T-cell (primary cell): ENCODE measurements at places on chromosomes 11 and 22. TPM values are rescaled to one million over a fixed set of nuclear protein-coding genes. Genes with fewer than 3 reads are reported as not detected.

- H3K4me3 ChIP-seq, result no peak overlapping the region
- peaks cover 56% of the 10 kb centered on the region for H3K36me3 ChIP-seq
- no peak for DNase-seq
- no peaks in the 10 kb centered on the region for H3K4me1 ChIP-seq
- no peak overlapping the region for H3K27ac ChIP-seq
- no peaks in the 10 kb centered on the region for H3K27me3 ChIP-seq
Measured at GRCh38 chr22:41245917-41246499, 5.3 kb upstream of the CHADL start.

DNA sequence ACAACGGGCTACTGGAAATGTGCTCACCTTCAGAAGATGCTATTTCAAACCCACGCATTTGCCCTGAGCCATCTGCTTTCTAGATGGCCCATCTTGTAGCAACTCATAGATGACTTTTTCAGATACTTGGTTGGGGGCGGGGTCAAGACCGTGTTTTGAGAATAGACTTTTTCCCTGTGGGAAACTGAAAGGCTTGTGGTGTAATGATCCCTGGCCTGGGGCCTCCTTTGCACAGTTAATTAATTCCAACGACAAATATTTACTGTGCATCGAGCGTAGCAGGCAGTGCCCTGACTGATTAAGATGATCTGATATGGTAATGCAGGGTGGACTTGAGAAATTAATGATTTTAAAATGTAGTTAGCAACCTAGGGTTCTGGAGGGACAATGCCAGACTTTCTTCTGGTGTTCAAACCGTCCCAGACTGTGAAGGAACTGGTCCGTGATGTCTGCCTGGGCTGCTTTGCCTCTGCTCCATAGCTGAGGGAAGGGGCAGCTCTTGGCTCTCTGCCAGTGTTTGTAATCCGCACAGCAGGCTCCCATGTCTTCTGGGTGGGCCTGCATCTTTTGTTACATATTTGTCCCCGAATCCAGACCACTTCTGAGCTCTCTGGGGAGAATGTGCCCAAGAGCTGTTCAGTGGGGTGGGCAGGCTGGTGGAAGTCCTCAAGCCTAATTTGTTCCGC lies 84.8 kb downstream of the ADAMTS15 start:
- DNase-seq, result no peak
- no peaks in the 10 kb centered on the region for H3K4me1 ChIP-seq
- no peak overlapping the region for H3K4me3 ChIP-seq
- no peak overlapping the region for H3K27ac ChIP-seq
- H3K36me3 ChIP-seq, result no peaks in the 10 kb centered on the region

DNA sequence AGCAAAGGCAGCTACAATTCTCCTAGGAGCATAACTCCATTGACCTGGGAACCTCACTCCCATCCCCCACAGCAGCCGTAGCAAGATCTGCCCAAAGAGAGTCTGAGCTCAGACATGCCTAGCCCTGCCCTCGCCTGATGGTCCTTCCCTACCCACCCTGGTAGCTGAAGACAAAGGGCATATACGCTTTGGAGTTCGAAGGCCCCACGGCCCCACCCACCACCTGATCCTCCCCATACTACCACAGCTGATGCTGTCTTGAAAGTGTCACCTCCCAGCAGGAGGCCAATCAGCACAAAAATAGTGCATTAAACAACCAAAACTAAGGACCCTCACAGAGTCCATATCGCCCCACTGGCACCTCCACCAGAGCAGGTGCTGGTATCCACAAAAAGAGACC lies 22.6 kb upstream of the GNAZ start:
- no peak for DNase-seq
- H3K4me3 ChIP-seq, result no peak overlapping the region
- no peaks in the 10 kb centered on the region for H3K36me3 ChIP-seq
- no peak overlapping the region for H3K27ac ChIP-seq

GRCh38 chr11:105164208-105164607 lies 24.6 kb upstream of the CARD18 start:
- DNase-seq, result no peak
- H3K27me3 ChIP-seq, result no peaks in the 10 kb centered on the region
- H3K27ac ChIP-seq, result no peak overlapping the region
- H3K4me1 ChIP-seq, result no peaks in the 10 kb centered on the region
- H3K4me3 ChIP-seq, result no peak overlapping the region

GRCh38 chr22:24355574-24355973 lies 71.8 kb upstream of the ADORA2A start:
- peaks cover 49% of the 10 kb centered on the region for H3K36me3 ChIP-seq
- H3K27me3 ChIP-seq, result no peaks in the 10 kb centered on the region
- no peak for DNase-seq
- H3K4me3 ChIP-seq, result no peak overlapping the region
- no peak overlapping the region for H3K27ac ChIP-seq

GRCh38 chr11:117842131-117842941 lies 17.8 kb upstream of the FXYD2 start:
- no peak overlapping the region for H3K4me3 ChIP-seq
- H3K27me3 ChIP-seq, result no peaks in the 10 kb centered on the region
- no peak overlapping the region for H3K27ac ChIP-seq

- H3K27me3 ChIP-seq, result no peaks in the 10 kb centered on the region
- no peak for DNase-seq
- H3K4me1 ChIP-seq, result no peaks in the 10 kb centered on the region
- no peaks in the 10 kb centered on the region for H3K36me3 ChIP-seq
- no peak overlapping the region for H3K4me3 ChIP-seq
- no peak overlapping the region for H3K27ac ChIP-seq
Measured at GRCh38 chr11:76653012-76653673, 17.4 kb downstream of the LRRC32 start.

DNA sequence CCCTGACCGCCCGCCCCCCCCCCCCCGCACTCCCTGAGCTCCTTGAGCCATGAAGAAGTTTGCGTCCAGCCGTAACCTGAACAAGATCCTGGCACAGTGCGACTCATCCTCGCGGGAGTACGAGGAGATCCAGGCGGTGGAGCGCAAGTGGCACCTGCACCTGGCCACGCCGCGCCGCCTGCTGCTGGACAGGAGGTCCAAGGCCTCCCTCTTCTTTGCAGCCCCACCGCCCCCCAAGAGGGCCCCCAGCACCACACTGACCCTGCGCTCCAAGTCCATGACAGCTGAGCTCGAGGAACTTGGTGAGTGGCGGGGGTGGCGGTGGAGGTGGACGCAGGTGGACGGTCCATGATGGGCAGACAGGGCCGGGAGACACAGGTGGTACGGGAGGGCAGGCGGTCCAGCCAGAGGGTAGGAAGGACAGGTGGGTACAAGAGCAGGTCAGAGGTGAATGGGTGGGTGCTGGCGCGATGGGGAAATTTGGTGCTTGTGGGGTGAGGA lies 32.1 kb upstream of the ACR start:
- H3K36me3 ChIP-seq, result no peaks in the 10 kb centered on the region
- no peak for DNase-seq
- H3K27ac ChIP-seq, result no peak overlapping the region
- peaks cover 5% of the 10 kb centered on the region for H3K4me1 ChIP-seq
- no peak overlapping the region for H3K4me3 ChIP-seq

DNA sequence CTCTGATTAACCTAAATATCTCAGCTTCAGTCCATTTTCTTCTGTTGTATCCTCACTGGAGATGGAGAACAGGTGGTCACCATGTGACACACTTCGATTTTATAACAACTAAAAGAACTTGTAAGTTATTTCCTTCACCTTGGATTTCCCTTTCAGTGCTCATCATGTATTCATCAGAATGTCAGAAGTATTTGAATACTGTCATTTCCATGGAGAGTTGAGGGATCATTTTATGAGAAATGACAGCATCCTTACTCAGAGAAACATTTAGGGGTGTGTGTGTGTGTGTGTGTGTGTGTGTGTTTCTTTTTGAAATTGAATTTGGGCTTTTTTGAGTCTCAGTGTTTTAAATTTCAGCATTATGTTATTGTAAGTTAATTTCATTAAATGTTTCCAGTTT lies 205.8 kb downstream of the ARHGAP42 start:
- no peaks in the 10 kb centered on the region for H3K4me1 ChIP-seq
- no peaks in the 10 kb centered on the region for H3K27me3 ChIP-seq
- DNase-seq, result no peak
- H3K36me3 ChIP-seq, result no peaks in the 10 kb centered on the region
- H3K4me3 ChIP-seq, result no peak overlapping the region
- no peak overlapping the region for H3K27ac ChIP-seq

- DNase-seq, result no peak
- peaks cover 8% of the 10 kb centered on the region for H3K27me3 ChIP-seq
- H3K4me1 ChIP-seq, result peaks cover 24% of the 10 kb centered on the region
- H3K27ac ChIP-seq, result no peak overlapping the region
- H3K4me3 ChIP-seq, result no peak overlapping the region
- no peaks in the 10 kb centered on the region for H3K36me3 ChIP-seq
Measured at GRCh38 chr11:123191939-123192338, 3.1 kb downstream of the CLMP start.

DNA sequence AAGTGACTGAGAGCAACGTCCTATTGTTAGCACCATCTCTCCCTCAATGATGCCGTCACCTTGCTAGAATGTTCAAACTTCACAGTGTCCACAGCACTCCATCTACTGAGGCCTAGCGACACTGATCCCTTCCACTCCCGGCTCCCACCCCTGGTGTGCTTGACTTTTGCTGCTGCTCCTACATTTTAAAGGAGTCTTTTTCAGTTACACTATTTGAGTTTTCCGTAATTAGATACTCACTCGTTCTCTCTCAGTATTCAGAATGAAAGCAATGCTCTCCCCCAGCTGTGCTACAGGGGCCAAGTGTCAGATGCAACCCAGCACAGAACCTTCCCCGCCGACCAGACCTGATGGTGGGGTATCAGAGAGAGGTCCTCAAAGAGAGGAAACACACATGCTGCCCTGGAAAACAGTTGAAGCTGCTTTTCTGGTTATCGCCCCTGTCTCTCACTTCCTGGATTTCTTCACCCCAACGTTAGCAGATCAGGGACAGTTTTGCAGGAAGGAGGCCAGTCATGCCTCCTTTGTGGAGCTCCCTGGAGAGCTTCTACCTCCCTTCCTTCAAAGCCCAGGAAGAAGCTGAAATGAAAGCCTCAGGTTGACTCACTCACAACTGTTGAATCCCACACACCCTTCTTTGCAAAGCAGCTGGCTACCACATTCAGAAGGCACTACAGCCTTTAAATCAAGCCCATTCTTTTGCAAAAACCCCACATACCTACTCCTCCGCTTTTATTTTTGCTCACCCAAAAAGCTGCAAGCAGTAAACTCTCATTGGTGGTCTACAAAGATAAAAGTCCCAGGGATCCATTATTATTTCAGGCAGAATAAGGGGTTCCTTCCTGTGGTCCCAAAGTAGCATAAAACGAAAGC lies 23.5 kb downstream of the LARGE1 start:
- no peak overlapping the region for H3K27ac ChIP-seq
- H3K4me1 ChIP-seq, result no peaks in the 10 kb centered on the region
- H3K36me3 ChIP-seq, result no peaks in the 10 kb centered on the region

DNA sequence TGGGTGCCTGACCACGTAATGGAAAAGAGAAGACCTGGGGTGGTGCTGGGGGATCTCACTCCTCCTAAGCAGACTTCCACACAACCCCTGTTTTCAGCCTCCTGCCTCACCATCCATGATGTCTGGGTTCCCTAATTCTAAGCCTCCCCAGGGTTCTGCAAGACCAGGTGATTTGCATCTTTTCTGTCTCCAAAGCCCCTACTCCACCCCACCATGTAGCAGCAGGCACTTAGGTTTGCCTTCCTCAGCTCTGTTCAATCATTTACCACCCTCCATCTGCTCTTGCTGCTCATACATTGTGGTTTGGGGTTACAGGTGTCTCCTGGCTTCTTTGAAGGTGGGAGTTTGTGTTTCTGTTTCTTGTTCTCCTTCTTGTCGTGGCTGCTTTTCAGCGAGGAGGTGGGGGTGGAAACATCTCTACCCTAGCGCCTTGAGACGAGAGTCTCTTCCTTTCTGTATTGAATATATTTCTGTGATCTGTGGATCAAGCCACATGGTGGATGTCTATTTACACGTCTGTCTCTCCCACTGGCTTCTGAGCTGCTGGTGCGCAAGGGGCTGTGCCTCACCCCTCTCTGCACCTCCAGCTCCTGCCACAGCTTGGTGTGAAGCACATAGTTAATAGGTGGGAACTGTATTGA lies 6.6 kb upstream of the SSTR3 start:
- peak overlapping the region; percentile 92 for H3K4me3 ChIP-seq
- peaks cover 2% of the 10 kb centered on the region for H3K36me3 ChIP-seq
- DNase-seq, result peak; percentile 76

DNA sequence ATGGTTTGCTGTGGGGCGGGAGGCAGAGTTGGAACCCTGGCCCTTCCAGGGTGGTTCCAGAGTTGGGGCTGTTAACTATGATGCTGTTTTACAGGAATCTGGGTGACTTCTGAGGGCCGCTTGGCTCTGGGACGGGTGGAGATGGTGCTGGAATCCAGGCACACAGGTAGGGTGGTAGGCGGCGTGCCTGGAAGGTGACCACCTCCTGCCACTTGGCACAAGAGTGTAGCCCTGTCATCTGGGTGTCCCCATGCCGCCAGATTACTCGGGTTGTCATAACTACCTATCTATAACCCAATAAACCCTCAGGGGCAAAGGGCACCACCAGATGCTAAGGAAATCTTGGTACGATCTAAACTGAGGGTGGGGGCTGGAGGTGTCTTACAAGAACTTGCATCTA lies 1.3 kb downstream of the CARS1 start:
- H3K4me3 ChIP-seq, result no peak overlapping the region
- peaks cover 23% of the 10 kb centered on the region for H3K36me3 ChIP-seq
- no peak for DNase-seq
- H3K4me1 ChIP-seq, result peaks cover 41% of the 10 kb centered on the region

Gene FXYD2
- total RNA-seq, result 14.7 TPM

Gene ARL2
- total RNA-seq, result 26.2 TPM

Gene SGSM1
- 2.1 TPM for total RNA-seq

Gene TMEM109
- total RNA-seq, result 55.6 TPM

Gene RAB36
- total RNA-seq, result 0.46 TPM

Gene MYEOV
- total RNA-seq, result not detected

Gene SLC5A12
- total RNA-seq, result not detected
